ENCODE measurements at places on chromosomes 4 and X.

GRCh38 chr4:186775902-186776301 lies 52.2 kb upstream of the FAT1 start:
- DNase-seq = no peak

DNA sequence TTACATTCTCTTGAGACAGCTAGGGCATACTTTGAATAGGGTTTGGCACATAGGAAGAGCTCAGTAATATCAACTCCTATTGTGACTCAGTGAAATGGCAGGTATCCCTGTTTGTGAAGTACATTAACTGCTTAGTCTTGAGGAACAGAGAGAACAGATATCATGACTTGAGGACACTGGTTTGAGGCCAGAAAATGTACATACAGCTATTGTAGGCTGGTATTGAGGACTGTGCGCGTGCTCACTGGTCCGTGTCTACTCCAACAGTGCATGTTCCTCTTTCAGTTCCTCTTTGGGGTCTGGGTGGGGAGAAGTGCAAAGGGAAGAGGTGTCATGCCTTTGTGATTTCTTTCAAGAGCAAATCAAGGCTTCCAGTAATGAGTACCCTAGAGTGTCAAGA lies 34.6 kb upstream of the TBC1D9 start:
- DNase-seq = peak; percentile 21

GRCh38 chr4:118226311-118227010 lies 126.3 kb downstream of the PRSS12 start:
- DNase-seq = no peak

DNA sequence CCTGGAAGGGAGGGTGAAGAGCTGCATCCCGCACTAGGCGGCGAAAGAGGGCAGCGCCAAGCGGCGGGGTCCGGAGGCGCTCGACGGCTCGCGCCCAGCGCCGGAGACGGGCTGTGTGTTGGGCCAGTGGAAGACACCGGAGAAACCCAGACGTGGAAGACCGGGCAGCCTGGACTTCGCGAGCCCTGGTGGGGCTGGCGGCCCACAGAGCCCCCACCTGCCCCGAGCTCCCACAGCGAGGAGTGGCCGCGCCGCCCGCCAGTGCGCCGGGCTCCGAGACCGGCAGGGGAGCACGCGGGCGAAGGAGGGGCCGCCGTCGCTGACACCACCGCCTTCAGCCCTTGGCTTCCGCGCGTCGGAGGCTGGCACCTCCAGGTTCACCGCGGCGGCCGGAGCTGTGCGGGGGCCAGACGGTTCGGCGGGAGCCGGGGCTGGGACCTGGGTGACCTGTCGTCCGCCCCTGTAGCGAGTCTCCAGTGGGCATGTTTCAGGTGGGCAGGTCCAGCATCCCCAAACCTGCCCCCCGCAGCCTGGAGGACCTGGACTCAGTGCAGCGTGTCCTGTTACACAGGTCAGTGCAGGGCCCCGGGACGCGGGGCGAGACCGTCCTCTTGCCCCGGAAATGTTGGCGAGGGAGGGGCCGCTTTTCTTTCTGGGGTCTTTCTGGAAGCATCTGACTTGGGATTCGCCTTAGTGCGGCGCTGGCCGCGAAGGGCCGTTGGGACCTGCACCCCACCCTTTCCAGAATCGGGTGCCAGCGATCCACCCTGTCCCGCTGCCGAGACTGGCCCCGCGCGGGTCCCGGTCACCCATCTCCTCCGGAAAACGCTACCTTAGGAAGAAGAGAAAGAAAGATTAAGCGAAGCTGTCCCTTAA lies 9.6 kb upstream of the INTU start:
- DNase-seq = no peak

DNA sequence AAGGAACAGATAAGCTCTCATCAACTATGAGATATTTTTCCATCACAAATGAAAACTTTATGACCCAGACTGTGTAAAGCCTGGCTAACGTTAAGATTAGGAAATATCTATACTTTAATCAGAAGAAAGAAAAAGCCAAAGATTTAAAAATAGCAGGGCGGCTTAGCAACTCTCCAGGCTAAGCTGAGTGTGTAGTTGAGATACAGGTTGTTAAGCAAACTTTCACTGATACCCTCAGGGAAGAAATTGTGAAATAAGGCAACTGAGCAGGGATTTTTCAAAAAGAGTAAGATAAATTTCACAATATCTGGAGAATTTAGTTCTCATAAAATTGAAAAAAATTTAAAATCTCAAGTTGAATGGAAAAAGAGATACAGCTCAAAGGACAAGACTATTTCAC lies 382.0 kb downstream of the RAPGEF2 start:
- no peak for DNase-seq

GRCh38 chrX:56314334-56314733 lies 82.2 kb downstream of the KLF8 start:
- no peak for DNase-seq

DNA sequence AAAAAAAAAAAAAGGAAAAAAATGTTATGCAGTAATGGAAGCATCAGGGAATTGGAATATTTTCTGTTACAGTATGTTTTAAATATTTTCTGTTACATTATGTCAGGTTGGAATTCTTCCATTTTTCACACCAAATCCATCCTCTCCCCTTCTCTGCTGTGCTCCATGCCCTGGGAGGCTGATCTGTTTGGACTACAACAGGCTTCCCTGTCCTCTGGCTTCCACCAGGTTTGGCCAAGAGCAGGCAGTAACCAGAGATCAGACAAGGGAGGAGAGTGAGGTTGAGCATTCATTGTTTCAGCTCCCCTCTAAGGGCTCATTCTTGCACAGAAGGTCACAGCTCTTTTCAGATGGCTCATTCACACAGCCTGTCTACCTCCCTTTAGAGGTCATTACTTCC lies 11.7 kb upstream of the TMEM184C start:
- DNase-seq = no peak

- DNase-seq = peak; percentile 49
Observed at GRCh38 chr4:101019313-101019712, 328.0 kb downstream of the PPP3CA start.

DNA sequence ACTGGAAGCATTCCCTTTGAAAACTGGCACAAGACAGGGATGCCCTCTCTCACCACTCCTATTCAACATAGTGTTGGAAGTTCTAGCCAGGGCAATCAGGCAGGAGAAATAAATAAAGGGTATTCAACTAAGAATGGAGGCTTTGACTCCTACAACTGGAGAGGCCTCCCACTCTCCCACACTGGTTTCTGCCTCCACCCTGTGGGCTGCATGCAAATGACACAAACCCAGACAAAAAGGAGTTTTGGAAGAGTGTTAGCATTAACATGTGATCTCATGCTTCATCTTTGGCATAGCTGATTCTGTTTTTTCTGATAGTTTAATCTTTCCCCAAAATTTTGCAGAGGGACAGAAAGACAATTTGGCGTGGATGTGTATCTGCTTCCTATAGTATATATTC lies 80.8 kb upstream of the IQCM start:
- DNase-seq = no peak

DNA sequence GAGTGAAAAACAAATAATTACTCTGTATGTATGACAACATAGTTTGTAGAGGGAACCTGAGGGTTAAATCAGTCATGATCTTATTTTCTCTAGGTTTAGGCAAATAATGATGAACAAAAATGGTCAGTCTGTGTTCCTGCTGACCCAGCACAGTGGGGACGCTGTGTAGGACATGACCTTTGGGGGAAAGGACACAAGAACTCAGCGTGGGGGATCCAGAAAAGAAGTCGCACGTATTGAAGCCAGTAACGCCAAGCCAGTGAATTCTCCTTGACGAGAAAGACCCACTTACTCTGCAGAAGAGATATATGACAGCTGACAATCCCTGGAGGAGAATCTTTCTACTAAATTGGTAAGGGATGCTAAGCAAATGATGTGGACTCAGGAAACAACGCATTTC lies 36.6 kb downstream of the HELT start:
- DNase-seq = no peak

- no peak for DNase-seq
Observed at GRCh38 chr4:845836-846251, 19.9 kb upstream of the CPLX1 start.

DNA sequence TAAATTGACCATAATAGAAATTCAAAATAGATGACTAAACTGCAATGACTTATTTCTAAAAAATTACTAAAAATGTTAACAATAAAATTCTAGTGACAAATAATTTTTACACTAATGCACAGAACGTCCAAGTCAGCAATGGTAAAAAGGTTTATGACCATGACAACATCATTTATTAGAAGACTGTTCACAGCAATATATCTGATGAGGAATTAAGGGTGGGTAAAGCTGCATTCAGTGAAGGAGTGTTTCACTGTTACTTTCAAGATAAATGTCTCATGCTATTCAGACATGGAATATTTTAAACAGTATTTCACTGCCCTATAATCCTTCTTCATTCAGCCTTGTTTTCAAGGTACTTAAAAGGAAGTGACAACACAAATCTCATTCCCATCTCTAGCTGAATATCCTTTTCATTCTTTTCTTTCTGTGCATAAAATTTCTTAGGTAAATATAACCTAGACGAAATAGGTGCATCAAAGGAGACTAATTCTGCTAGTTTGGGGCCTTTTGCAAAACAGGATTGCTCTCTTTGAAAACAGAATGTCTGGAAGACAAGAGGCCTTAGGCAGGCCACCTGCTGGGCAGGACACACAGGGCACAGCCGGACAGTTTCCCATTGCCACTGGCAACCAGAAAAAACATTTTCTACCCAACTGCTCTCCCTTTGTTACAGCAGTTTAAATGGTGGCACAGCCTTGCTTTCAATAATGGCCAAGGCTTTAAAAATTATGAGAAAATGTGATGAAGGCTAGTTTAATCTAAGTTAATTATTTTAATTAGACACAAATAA lies 600.3 kb downstream of the SPRY1 start:
- no peak for DNase-seq

DNA sequence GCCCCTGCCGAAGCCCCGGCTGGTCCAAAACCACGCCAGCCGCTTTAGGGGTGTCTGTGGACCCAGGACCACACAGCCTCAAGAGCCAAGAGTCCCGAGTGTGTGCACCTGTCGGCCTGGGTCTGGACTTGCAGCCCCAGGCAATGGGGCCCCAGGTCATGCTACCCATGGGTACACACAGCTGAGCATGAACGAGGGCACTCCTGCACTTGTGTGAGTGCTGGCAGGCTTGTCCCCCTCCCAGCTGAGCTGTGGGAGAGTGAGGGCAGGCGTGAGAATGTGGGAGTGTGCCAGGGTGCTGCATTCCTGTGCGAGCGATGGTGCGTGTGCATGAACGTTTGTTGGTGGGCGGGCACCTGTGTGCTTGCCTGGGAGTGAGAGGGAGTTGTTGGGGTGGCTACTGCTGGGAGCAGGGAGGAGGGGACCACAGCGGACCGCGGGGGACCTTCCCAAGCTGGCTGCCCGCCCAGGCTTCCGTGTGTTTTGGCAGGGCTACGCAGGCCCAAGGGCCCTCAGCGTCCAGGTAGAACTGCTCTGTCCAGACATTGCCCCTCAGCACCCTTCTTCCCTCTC lies 30.8 kb downstream of the BLOC1S4 start:
- no peak for DNase-seq

DNA sequence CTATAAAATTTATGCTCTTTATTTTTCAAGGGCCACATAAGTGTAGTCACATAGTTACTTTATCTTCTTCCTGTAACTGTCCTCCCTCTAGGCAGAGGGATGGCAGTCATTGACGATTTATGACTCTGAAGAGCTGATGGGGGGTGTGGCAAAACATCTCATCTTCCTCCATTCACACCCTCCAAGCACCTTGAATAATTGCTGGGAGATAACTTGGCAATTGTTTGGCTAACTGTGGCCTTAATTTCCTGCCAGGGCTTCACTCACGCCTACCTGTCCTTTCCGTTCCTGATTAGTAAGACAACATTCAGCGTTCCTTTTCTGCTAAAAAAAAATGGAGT lies 329.2 kb downstream of the ARHGAP10 start:
- DNase-seq = no peak

DNA sequence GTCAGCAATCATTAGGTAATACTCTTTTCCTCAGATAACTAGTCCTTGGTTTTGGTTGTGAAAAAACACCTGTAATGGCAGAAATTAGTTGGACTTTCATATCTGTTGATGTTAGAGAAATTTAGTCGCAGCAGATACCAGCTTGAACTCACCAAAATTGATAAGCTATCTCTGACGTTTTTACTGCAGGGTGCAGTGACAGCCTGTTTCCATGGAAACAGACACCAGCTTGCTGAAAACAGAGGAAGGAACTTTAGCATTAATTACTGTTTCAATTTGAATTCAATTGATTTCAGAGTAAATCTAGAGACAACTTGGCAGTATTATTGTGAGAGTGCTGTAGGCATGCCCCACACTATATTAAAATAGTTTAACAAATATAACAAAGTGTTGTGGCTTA lies 246.5 kb downstream of the PPP1R2C start:
- no peak for DNase-seq

GRCh38 chr4:2651546-2651945 lies 104.6 kb downstream of the TNIP2 start:
- DNase-seq = no peak

- DNase-seq = no peak
Observed at GRCh38 chr4:3283916-3284315, 8.9 kb upstream of the RGS12 start.

DNA sequence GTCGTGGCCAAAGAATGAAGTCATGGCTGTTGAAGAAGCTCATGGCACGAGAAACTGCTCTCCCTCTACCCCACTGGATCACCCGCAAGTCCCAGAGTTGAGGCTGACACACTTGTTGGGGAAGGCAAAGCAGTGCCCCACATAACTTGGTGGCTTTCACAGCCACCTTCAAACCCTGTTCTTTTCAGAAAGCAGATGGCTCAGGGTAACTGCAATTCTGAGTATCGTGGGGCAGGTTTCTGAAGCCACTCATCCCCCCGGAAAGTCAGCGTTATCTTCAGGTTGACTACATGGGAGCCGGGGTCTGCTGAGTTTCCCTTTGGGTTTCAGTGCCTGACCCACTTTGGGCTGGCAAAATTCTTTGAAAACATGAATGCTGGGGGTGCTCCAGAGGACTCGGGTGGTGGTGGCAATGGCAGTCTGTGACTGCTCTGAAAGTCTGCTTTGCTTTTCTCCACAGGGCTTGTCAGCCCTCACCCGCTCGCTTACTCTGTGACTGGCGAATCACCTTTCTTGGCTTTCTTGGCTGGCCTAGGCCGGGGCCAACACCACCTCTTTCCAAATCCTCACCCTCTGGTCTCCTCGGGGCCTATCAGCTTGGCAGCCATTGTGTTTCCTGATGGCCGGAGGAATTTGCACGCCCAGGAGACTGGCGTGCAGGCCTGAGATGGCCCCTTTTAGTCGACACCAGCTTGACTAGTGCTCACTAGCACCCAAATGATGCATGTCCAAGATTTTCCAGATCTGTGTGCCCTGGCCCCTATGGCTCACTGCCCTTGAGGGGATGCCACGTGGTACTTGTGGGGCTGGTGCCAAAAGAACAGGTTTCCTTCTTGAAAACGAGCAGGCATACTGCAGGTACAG lies 7.3 kb downstream of the PPP1R3F start:
- DNase-seq = peak; percentile 33

- no peak for DNase-seq
Observed at GRCh38 chr4:95644417-95644816, 95.6 kb upstream of the UNC5C start.

DNA sequence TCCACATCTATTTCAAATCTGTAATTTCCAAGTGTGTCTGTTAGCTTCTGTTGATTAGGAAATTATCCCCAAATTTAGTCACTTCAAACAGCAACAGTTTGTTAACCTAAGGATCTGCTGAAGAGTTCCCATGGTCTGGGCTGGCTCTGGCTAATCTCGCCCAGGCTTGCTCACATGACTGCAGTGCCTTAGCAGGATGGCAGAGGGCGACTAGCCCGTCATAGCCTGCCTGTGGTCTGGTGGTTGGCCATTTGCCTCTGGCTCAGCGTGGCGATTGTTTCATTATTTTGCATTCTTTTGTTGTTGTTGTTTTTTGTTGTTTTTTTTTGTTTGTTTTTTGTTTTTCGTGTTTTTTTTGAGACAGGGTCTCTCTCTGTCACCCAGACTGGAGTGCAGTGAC lies 264.0 kb downstream of the TRIML1 start:
- no peak for DNase-seq

Measured in head of caudate nucleus (tissue), 42 donors.